NCI-H2029 treated with DMSO at 0.1 percent for 48 hours (cell line): ENCODE measurements at places on chromosomes 7 and 10.

- DNase-seq, result no peak
These were observed 21.3 kb upstream of the VAX1 start for GRCh38 chr10:117159390-117159789.

GRCh38 chr7:157669768-157670351, 333.1 kb downstream of the DNAJB6 start:
- no peak for DNase-seq

DNA sequence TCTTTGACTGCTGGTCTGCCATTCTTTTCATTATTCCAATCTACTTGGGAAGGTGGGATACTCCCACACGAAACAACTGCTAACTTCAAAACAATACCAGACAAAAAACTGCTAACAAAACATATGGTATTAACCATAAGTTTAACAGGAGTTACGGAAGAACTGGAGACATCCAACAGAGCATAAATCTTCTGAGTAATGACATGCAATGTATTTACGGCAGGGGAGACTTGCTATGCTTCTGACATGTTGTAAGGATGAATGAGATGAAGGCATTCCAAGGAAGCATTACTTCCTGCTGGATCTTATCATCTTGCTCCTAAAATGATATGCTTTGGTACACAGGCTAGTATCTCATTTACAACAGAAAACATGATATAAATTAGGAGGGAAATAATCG, 85.8 kb downstream of the ZNF92 start:
- DNase-seq, result no peak

DNA sequence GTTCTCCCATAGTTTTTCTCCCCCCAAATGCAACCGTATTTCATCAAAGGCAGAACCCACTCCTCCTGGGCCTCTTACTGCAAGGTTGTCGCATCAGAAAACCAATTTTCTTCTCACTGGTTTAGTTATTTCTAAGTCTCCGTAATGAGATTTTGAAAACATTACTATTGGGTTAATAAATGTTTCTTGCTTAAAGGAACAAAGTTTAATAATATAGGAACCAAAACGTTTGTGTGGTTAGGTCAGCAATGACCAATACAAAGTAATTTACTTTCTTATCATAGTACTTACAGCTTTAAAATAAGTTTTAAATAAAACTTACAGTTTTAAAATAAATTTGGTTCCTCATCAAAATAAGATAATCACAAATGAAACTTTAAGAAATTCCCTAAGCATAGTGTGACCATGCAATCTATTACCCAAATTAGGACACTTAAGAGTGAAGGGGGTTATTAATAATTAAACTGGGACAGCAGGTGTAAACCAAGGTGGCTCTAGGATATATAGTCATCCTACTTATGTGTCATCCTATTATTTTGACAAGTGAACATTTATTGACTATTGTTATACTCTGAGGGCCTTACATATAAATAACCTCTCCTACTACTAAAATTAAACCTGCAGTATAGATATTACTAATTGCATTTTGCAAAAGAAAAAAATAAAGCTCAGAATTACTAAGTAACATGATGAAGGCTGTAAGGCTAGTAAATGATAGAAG, 415.4 kb upstream of the LRRN3 start:
- DNase-seq, result no peak

- DNase-seq, result no peak
These were observed 201.4 kb downstream of the PCLO start for GRCh38 chr7:82961240-82961639.

- DNase-seq, result no peak
These were observed 2.8 kb downstream of the PILRA start for GRCh38 chr7:100376066-100376465.

DNA sequence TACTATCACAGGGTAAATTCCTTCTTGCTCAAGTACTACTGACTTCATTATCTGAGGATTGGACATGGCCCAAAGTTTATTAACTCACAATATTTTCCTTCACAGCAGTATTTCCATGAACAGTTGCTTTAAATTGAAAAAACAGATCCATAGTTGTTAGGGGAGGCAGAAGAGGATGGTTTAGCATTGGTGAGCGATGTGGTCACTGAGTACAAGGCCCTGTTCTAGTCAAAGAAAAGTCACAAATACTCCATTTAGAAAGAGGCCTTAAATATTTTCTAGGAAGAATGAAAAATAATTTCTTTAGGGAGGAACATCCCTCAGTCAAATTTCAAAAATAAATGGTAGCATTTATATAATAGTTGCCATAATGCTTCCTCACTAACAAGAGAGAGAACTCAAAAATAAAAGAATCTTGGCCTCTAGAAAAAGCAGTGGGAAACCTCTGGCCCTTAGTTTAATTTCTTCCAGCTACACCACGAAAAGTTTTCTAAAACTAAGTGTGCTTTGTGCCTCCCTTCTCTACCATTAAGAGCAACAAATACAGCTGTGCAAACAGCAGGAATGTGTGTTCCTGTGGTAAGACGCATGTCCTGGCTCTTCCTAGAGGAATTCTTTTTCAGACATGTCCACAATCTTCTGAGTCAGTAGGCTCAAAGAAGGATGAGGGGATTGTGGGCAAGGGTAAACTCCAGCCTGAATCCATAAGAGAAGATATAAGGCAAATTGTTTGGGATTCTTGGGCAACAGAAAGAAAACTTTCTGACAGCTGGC, 105.7 kb downstream of the HOXA1 start:
- no peak for DNase-seq

GRCh38 chr10:19788075-19788686, 28.1 kb upstream of the PLXDC2 start:
- no peak for DNase-seq

- DNase-seq, result no peak
These were observed 65.8 kb downstream of the POU6F2 start for GRCh38 chr7:39043531-39043930.

DNA sequence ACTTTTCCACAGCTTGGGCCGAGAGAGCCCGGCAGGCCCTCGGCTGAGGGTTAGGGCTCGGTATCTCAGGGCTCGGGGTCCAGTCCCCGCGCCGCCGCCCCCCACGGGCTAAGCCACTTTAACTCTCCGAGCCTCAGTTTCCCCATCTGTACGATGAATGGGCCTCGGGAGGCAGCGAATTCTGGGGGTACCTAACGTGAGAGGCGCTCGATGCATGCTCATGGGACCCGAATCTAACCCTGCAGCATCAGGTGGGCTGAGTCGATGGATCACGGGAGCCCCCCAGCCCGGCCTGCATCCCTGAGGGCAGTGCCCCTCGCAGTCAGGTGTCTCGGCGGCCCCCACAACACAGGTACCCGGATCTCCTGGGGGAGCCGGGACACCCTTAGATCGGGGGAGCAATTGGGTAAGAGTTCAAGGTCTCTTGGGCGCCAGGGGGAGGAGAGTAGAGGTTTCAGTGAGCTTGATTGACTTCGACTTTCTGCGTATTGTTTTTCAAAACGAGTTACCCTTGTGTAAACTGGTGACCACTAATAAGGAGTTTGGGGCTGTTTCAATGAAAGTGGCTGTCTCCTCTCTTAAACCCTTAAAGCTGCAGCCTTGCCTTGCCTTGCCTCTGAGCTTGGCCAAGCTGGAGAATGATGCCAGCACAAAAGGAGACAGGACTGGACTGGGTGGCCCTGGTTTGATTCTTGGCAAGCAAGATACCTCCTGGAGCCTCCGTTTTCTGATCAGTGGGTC, 631 bp downstream of the POR start:
- DNase-seq, result no peak

- no peak for DNase-seq
These were observed 72.4 kb downstream of the REEP3 start for GRCh38 chr10:63593576-63593975.

DNA sequence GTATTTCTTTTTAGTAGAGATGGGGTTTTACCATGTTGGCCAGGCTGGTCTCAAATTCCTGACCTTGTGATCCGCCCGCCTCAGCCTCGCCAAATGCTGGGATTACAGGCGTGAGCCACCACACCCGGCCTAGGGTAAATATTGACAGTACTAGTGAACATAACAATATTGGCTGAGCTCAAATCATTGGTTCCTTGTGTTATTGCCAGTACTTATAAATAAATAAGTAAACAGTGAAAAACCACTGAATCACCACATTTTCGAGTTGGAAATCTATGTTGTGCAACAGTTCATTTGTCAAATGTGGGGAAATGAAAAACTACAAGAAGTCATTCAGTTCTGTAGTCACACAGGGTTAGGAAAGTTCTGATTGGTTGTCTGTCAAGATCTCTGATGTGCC, 15.8 kb downstream of the RPP30 start:
- no peak for DNase-seq

GRCh38 chr7:122384528-122384927, 80.0 kb upstream of the FEZF1 start:
- no peak for DNase-seq

- DNase-seq, result peak; percentile 66
These were observed at the start of gene VWA2 for GRCh38 chr10:114239117-114239993. Gene VWA2, plus strand, starts transcription at chr10:114239254. Its CDS starts 9,460 bp downstream, at chr10:114248714.

- no peak for DNase-seq
These were observed 360.5 kb upstream of the GALNT17 start for GRCh38 chr7:70771451-70771850.

- no peak for DNase-seq
These were observed 6.9 kb downstream of the MTG1 start for GRCh38 chr10:133400624-133401424.

GRCh38 chr10:58107506-58107905, 160.2 kb downstream of the IPMK start:
- DNase-seq, result no peak

DNA sequence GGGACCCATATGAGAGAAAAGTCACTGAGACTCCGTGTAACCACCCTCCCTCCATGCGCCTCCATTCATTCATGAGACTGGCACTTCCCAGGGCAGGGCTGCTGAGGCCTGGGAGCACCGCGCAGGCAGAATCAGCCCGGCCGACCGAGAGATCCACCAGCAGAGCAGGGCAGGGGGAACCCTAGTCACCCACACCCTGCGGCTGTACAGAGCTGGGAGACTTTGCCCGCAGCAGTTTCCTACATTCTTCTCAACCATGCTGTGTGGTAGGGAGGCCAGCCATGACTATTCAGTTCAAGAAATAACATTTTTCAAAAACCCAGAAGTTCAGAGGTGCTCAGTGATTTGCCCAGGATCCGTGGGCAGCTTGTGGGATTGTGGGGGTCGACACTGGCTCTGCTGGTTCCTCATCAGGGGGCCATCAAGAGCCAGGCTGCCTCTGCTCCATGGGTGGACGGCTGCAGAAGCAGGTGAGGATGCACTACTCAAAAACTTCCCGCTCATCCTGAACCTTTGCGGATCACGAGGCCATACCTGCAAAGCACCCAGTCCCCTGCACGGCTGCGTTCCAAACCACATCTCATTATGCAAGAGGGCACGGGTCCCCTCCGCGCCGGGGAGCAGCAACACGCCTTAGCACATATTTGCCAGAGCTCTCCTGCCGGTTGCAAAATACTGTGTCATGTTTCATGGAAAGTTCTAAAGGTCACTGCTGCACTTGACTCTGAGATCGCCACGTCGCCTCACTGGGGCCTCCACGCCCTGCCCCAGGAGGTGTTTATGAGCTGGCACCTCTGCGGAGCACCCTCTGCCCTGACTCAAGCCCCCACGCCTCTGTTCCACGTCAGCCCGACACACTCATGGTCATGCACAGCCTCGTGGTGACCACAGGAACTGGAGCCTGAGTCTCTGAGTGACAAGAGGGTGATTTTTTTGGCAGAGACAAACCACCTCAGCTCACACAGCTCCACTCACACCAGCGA, 132.0 kb downstream of the PRKAG2 start:
- DNase-seq, result no peak

- no peak for DNase-seq
These were observed 197.7 kb upstream of the FRMD4A start for GRCh38 chr10:14528450-14528849.

- DNase-seq, result no peak
These were observed 107.2 kb downstream of the FGFR2 start for GRCh38 chr10:121490871-121491519.

GRCh38 chr10:128062331-128062880, 63.8 kb downstream of the MKI67 start:
- DNase-seq, result no peak

- no peak for DNase-seq
These were observed 6.3 kb upstream of the CTBP2 start for GRCh38 chr10:125166658-125167057.

DNA sequence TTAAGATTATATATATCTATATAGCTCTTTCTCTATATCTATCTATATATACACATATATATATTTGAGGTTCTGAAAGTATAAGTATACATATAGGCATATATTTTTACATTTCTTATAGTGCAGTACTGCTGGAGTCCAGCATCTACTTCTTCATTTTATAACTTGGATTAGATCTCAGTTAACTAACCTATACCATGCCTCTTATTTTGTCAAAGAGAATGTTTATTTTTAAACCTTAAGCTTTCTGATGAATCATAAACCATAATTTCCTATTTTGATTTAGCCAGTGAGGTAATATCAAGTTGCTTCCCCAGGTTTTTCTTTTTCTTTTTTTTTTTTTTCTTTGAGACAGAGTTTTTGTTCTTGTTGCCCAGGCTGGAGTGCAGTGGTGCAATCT, 8.1 kb downstream of the ZNF32 start:
- DNase-seq, result no peak
